SK-MEL-5 (cell line): ENCODE measurements at places on chromosomes 7 and 10.
A peak's percentile ranks its signal among the peaks of the same experiment; 100 is the strongest.

DNA sequence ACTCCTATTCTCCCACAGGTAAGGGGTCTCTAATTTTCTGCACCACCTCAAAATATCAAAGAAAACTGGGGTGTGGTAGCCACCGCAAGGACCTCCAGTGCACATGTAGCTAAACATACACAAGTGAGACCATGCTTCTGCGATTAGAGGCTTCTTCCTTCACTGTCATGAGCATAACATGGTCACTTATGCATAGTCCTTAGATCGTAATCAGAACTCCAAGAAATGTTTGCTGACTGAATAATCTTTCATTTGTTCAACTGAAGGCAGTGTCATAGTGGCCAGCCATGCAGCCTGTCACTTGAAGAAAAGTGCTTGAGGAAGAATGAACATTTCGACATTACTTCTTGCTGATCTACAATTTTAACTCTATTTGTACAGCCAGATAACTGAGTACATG lies 14.6 kb downstream of the TWIST1 start:
- DNase-seq, result no peak

DNA sequence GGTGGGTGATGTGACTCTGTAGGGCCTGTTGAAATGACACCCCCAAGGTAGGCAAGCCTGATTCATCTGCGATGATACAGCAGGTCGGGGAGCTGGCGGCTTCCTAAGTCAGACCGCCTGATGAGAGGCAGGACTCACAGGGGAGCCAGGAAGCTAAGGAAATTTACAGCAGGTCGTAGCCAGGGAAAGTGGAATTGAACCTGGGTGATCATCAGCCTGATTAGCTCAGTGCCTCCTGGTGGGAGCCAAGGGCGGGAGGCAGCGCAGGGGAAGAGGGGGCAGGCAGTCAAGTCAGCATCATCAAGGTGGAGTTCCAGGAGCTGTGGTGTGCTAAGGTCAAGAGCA lies 18.5 kb upstream of the TRIM56 start:
- DNase-seq, result no peak

GRCh38 chr10:22557321-22557720 lies 157.1 kb downstream of the PIP4K2A start:
- DNase-seq, result no peak

DNA sequence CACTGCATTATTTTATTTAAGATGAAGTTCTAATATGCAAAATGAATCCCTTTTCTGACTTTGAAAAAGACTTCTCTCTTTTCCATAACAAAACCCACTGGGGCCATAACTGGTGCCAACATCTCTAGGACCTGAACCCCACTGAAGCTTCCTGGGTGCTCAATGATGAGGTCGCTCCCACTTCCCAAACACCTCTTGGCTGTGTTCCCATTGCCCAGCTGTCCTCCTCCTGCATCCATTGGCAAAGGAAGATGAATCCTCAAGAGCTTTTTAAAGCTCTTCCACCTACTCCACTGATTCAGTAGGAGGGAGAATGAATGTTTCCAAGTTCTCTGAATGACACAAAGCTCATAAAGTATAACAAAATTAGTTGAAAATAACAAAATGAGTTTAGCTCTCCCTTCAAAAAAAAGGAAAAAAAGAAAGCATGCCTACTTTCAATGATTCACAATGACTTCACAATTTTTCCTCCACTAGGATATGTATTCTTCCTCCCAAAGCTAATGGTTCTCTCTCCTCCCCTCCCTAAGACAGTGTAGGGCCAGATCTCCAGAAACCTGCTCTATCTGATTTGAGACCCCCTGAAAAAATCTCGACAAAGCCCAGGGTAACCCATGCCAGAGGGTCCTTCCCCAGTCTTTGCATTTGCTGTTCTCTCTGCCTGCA lies 64.8 kb downstream of the SORBS1 start:
- DNase-seq, result no peak

DNA sequence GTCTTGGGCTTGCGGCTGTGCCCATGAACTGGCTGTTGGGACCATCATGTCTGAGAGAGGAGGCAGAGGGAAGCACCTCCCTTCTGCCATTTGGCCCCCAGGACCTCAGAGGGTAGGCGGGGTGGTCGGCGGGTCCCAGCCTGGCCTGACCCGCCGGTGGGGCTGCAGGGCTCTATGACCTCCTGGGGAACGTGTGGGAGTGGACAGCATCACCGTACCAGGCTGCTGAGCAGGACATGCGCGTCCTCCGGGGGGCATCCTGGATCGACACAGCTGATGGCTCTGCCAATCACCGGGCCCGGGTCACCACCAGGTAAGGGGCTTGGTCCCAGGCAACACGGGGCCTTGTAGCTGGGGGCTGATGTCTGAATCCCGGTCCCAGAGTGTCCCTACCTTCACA lies 14.1 kb downstream of the SUMF2 start:
- no peak for DNase-seq

DNA sequence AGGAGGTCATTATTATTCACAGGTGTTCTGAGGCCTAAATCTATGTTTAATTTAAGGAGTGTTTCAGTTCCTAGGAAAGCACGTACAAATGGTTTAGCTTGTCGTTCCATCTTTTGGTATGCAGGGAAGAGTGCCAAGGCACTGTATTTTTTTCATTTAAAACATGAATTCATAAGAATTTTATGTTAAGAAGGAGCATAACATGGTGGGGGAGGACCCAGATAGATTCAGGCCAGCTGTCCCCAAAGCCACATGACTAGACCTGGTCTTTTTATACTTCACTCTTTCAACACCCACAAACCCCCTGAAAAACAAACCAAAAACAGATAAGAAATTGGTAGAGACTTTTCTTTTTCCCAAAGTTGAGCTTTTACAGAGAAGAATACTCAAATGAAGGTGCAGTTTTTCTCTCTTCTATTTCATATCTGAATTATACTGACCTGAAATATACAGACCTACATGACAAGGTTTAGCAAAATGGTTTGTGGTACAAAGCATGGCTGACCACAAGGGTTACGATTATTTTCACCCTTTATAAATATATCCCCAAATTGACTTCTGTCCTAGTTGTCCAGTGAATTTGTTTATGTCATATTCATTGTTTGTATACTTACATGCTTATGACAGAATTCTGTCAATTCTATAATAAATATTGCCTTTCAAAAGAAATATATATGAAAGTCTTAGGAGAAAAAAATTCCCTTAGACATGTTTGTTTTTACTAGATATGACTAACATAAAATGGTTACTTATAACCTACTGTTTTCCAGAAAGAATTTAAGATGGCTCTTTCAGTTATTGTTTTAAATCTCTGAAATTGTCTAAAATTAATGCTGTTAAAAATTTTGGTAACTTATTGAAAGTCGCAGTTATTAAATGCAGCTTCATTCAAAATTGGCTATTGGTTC lies 71.3 kb downstream of the AP3M1 start:
- DNase-seq, result no peak

GRCh38 chr7:157151626-157152339 lies 13.1 kb downstream of the UBE3C start:
- no peak for DNase-seq

GRCh38 chr7:74355091-74355490 lies 65.9 kb downstream of the CLIP2 start:
- DNase-seq, result no peak

- DNase-seq, result no peak
Measured at GRCh38 chr10:15313047-15313446, 58.0 kb downstream of the FAM171A1 start.

GRCh38 chr7:122768827-122769226 lies 66.1 kb upstream of the RNF148 start:
- DNase-seq, result peak; percentile 19

- DNase-seq, result no peak
Measured at GRCh38 chr10:92575961-92576360, 2.1 kb upstream of the IDE start.

DNA sequence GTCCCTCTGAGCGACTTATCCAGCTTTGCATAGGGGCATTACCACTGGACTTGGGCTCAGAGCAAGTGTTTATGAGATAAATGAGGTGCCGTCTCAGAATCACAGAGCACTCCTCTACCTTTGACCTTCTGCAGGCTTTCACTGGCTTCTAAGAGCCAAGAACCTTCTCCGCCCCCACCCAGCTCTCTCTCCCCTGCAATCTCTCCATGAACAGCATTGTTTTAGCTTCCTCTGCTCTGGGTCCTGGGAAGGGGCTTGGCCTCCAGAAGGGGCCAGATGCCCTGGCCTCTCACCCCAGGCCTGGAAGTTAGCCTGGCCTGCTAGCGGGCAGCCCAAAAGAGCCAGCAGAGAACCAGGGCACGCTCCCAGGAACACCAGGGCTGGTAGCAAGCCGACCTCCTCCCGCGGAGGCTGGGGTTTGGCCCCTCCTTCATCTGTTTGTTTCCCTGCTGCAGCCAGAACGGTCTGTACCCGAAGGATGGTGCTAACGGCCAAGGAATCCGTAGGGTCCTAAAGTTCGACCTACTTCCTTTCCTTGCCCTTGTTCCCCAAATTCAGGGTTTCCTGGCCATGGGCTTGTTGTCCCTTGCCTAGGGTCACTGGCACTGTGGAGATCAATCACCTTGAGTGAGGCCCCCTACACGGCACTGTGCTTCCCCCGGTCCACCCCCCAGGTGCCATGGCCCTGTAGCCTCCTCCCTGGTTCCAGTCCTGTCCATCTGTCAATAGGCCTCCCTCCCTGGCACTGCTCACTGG lies 18.7 kb upstream of the DDIT4 start:
- DNase-seq, result peak; percentile 74

- DNase-seq, result no peak
Measured at GRCh38 chr7:138842111-138842510, 44.1 kb upstream of the ATP6V0A4 start.

DNA sequence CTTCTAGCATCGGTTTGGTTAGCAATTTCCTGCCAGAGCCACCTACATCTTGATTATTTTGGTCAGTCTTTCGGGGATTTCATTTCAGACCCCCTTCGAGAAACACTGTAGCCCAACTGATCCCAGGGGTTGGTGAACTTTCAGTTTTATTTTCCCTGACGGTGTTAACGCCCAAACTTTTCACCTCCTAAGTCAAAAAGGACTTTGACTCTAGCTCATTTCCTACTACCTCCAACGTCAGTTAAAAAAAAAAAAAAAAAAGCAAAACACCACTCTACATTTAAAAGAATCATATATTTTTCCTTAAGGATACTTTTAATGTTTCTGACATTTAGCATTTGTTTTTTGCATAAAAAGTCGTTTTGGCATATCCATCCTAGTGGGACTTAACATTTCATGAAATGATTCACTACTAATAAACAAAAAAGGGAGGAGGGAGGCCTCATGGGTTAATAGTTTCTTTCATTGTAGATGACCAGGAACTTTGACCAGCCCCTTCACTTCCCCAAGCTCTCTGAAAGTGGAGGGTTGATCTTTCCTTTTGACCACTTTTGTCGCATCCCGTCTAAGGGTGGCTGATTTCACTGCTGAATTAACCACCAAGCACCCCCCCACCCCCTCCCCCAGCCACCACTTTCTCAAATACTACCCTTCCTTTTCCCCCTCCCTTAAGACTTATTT lies 764 bp upstream of the TCF7L2 start:
- peak; percentile 52 for DNase-seq

DNA sequence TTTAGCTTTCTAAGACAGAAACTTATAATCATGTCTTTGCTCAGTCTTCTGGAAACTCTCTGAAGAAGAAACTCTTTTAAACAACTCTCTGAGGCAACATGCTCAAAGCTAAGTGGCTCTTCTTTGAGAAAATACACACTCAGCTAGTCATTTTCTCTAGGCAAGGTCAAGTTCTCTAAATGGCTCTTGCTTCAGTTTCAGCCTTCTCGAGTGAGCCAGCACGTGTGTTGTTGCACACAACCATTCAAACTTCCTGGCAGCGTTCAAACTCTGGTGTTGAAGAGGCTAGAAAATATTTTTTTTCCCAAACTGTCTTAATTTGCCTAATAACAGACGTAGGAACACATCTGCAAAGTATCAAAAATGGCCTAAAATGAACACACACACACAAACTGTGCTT lies 129.1 kb downstream of the THSD7A start:
- DNase-seq, result no peak

GRCh38 chr7:30057741-30058140 lies 29.5 kb downstream of the PLEKHA8 start:
- no peak for DNase-seq

GRCh38 chr7:42212541-42213090 lies 24.4 kb downstream of the GLI3 start:
- no peak for DNase-seq

GRCh38 chr10:1423676-1424253 lies 313.6 kb downstream of the ADARB2 start:
- DNase-seq, result no peak

- no peak for DNase-seq
Measured at GRCh38 chr10:127267442-127267841, 71.1 kb upstream of the INSYN2A start.

DNA sequence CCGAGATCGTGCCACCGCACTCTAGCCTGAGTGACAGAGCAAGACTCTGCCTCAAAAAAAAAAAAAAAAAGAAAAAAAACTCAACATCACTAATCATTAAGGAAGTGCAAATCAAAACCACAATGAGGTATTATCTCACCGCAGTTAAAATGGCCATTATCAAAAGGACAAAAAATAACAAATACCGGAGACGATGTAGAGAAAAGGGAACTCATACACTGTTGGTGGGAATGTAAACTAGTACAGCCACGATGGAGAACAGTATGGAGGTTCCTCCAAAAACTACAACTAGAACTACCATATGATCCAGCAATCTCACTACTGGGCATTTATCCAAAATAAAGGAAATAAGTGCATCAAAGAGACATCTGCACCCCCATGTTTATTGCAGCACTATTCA lies 24.3 kb downstream of the GRK5 start:
- no peak for DNase-seq

GRCh38 chr10:10814069-10814468 lies 203.6 kb upstream of the CELF2 start:
- no peak for DNase-seq
